ENCODE measurements at places on chromosomes 4 and X. TPM values are rescaled to one million over a fixed set of nuclear protein-coding genes. Genes with fewer than 3 reads are reported as not detected.
A peak's percentile ranks its signal among the peaks of the same experiment; 100 is the strongest.

Gene TMEM271
- not detected for total RNA-seq

DNA sequence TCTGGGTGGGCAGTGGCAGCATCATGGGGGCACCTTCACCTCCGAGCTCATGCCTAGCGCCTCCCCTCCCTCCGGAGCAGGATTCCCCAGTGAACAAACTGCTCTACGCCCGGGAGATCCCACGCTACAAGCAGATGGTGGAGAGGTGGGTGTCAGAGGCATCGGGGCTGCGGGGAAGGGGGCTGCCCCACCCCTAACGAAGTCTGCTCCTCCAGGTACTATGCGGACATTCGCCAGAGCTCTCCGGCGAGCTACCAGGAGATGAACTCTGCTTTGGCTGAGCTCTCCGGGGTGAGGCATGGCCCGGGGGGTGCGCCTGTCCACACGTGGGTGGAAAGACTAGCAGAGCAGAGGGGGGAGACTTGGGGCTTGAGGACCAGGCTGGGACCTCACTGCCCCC is 2.7 kb upstream of the SRPK3 start:
- H3K36me3 ChIP-seq, result no peaks in the 10 kb centered on the region
- H3K27me3 ChIP-seq, result peaks cover 7% of the 10 kb centered on the region
- no peaks in the 10 kb centered on the region for H3K4me1 ChIP-seq
- H3K4me3 ChIP-seq, result no peak overlapping the region

- no peak for DNase-seq
- peak overlapping the region; percentile 46 for H3K27ac ChIP-seq
- no peaks in the 10 kb centered on the region for H3K36me3 ChIP-seq
- H3K4me1 ChIP-seq, result no peaks in the 10 kb centered on the region
- no peaks in the 10 kb centered on the region for H3K27me3 ChIP-seq
Observed at GRCh38 chr4:147103403-147103946, 157.8 kb upstream of the TTC29 start.

- no peaks in the 10 kb centered on the region for H3K4me1 ChIP-seq
- no peak for DNase-seq
- H3K4me3 ChIP-seq, result no peak overlapping the region
- H3K27ac ChIP-seq, result no peak overlapping the region
- H3K36me3 ChIP-seq, result no peaks in the 10 kb centered on the region
Observed at GRCh38 chr4:169428376-169428775, 157.6 kb upstream of the SH3RF1 start.

- no peak for DNase-seq
- no peak overlapping the region for H3K4me3 ChIP-seq
- no peaks in the 10 kb centered on the region for H3K36me3 ChIP-seq
- no peaks in the 10 kb centered on the region for H3K4me1 ChIP-seq
Observed at GRCh38 chr4:55744369-55744768, 75.2 kb upstream of the EXOC1L start.

DNA sequence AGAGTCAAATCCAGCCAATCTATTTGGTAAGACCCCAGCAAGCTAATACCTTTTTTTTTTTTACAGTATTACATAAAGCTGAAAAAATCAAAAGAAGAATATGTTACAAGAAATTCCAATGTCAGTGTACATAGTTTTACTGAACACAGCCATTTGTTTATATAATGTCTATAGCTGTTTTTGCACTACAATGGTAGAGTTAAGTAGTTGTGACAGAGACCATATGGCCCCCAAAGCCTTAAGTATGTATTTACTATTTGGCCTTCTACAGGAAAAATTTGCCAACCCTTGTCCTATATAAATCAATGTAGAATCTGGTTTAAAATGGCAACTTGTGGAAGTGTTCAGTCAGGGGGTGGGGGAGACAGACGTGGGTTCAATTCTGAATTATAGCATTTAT is 60.7 kb downstream of the ANTXR2 start:
- H3K27me3 ChIP-seq, result no peaks in the 10 kb centered on the region
- peaks cover 10% of the 10 kb centered on the region for H3K36me3 ChIP-seq
- no peak overlapping the region for H3K4me3 ChIP-seq
- peaks cover 3% of the 10 kb centered on the region for H3K4me1 ChIP-seq
- DNase-seq, result no peak

DNA sequence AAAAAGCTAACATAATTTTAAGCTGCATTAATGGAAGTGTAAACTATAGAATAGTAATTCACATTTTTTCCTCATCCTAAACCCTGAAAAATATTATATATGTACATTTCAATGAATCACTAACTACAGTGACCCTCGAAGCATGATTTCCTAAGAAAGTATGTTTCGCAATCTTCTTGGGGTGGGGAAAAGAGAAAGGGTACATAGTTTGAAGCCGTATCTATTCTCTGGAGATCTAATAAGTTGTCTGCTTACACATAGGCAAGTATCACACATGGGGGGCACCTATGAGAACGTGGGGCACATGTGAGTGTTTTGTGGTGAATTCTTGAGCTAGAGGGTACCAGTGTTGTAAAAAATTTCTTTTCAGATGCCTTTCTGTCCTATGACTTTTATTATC is 71.2 kb downstream of the JADE1 start:
- no peaks in the 10 kb centered on the region for H3K4me1 ChIP-seq
- peaks cover 30% of the 10 kb centered on the region for H3K36me3 ChIP-seq
- H3K4me3 ChIP-seq, result no peak overlapping the region
- H3K27me3 ChIP-seq, result no peaks in the 10 kb centered on the region
- no peak for DNase-seq

DNA sequence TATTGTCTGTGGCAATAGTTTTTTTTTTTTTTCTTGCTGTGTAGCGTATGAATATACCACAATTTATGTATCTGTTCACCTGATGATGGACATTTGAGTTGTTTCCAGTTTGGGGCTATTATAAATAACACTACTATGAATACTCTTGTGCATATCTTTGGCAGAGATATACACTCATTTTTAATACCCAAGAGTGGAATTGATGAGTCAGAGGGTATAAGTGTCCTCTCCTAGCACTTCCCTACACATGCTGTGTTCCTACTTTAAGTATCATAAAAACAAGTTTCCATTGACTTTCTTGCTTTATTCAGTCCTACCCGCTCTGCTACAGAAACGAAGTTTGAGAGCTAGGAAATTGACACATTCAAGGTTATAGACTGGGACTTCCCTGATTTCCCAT is 39.8 kb downstream of the XIAP start:
- no peaks in the 10 kb centered on the region for H3K36me3 ChIP-seq
- H3K4me1 ChIP-seq, result no peaks in the 10 kb centered on the region
- H3K4me3 ChIP-seq, result no peak overlapping the region

Gene IL1RAPL1
- total RNA-seq, result not detected

Gene AFP
- total RNA-seq, result not detected

DNA sequence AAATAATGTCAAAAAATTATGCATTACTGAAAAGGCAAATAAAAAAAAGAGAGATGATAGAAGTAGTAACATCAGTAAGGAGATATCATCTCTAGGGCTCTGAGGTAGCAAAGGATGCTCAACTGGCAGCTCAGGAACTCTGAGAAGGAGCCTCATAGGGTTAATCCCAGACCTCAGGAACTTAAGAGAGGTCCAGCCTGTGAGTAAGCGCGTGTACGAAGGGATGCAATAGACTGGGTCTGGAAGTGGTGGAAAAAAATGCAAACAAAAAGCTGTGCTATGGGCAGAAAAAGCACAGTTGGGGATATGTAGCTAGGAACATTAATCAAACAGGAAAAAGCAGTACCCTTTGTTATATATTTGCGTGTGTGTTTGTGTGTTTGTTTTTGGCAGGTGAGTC is 282.0 kb downstream of the GALNTL6 start:
- no peaks in the 10 kb centered on the region for H3K27me3 ChIP-seq
- H3K4me1 ChIP-seq, result no peaks in the 10 kb centered on the region
- no peaks in the 10 kb centered on the region for H3K36me3 ChIP-seq
- H3K27ac ChIP-seq, result no peak overlapping the region
- DNase-seq, result no peak

Gene AWAT2
- total RNA-seq, result not detected

Gene RAB40A
- 0.51 TPM for total RNA-seq

DNA sequence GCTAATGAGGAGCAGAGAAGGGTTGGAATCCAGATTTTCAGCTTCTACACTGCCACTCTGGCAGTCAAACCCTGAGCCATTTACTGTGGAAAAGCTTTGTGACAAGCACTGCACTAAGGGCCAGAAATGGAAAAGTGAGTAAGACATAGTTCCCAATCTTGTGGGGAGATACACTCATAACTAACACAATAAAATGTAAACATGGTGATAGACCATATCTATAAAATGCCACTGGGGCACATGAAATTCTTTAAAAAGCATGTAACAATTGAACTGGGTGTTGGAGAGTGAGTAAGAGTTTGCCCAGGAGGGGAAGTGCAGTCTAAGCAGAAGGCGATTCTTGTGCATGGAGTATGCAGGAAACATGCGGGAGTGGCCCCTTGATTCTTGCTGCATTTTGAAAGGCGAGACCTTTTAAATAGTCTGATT is 32.0 kb upstream of the ANXA5 start:
- H3K27me3 ChIP-seq, result no peaks in the 10 kb centered on the region
- H3K4me3 ChIP-seq, result no peak overlapping the region
- H3K27ac ChIP-seq, result no peak overlapping the region
- DNase-seq, result no peak
- no peaks in the 10 kb centered on the region for H3K36me3 ChIP-seq

- H3K36me3 ChIP-seq, result peaks cover 13% of the 10 kb centered on the region
- H3K27ac ChIP-seq, result peak overlapping the region; percentile 71
- DNase-seq, result no peak
- H3K4me1 ChIP-seq, result no peaks in the 10 kb centered on the region
- H3K4me3 ChIP-seq, result no peak overlapping the region
Observed at GRCh38 chr4:109690690-109691410, 12.4 kb downstream of the CASP6 start.

DNA sequence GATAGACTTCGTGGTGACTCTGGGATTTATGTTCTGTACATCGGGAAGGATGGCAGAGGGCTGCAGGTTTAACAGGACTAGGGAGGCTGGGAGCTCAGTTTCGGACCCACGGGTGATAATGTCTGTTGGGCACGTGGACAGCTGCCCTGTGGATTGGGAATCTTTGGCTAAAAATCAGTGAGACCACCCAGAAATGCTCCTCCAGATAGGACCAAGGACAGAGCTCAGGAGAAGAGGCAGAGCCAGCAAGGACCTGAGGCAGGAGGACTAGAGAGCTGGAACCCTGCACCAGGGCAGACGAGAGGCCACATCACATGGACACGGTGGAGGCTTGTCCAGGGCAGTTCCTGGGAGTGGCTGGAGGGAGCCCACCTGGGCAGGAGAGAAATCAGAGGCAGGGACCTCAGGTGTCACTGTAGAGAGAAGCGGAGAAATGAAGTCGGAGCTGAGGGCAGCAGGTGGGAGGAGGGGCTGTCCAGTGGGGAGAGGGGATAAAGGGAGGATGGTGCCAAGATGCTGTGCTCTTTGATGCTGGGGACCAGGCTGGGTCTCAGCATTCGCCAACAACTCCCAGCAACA is 79.2 kb downstream of the CPZ start:
- no peak overlapping the region for H3K27ac ChIP-seq
- H3K4me3 ChIP-seq, result no peak overlapping the region

Gene CT83
- total RNA-seq, result not detected

Gene BEND4
- 8.3 TPM for total RNA-seq

GRCh38 chr4:22435652-22436051 is 80.2 kb downstream of the ADGRA3 start:
- no peak overlapping the region for H3K27ac ChIP-seq
- no peaks in the 10 kb centered on the region for H3K36me3 ChIP-seq
- DNase-seq, result no peak
- H3K4me3 ChIP-seq, result no peak overlapping the region
- H3K4me1 ChIP-seq, result no peaks in the 10 kb centered on the region
- H3K27me3 ChIP-seq, result no peaks in the 10 kb centered on the region

Gene SH3RF1
- 11.5 TPM for total RNA-seq

DNA sequence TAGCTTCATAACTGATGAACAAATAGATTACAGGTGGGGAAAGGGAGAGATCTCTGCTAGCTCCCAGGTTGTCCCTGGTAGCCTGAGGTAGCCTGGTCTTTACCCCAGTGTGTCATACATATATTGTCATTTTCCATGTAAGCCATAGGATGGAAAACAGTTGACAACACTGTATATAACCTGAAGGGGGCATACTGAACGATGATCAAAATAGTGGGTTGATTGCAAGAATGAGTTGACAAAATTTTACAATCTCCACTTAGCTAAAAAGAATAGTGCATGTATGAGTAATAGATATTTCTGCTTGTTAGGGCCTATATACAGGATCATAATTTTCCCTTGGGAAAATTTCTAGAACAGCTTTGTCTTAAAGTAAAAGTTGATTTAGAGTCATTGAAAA is 304.1 kb upstream of the HAND2 start:
- H3K4me3 ChIP-seq, result no peak overlapping the region
- no peak overlapping the region for H3K27ac ChIP-seq
- H3K4me1 ChIP-seq, result no peaks in the 10 kb centered on the region
- H3K27me3 ChIP-seq, result no peaks in the 10 kb centered on the region
- no peaks in the 10 kb centered on the region for H3K36me3 ChIP-seq
- DNase-seq, result no peak

DNA sequence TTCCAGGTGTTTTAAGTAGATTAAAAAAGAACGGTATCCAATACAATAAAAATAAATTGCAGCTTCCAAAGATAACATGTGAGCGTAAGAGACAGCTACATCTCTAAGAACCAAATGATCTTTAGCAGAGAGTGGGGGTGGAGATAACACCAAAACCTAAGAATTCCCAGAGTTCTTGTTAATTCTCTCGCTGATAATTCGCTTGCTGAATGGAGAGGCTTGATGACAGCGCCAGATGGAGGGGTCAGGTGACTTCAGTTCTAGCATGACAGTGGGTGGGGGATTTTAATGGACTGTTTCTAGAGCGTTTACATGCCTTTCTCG is 2.3 kb downstream of the CLCN4 start:
- H3K4me1 ChIP-seq, result peaks cover 13% of the 10 kb centered on the region
- no peaks in the 10 kb centered on the region for H3K36me3 ChIP-seq
- H3K27me3 ChIP-seq, result peaks cover 7% of the 10 kb centered on the region
- no peak for DNase-seq
- no peak overlapping the region for H3K4me3 ChIP-seq

DNA sequence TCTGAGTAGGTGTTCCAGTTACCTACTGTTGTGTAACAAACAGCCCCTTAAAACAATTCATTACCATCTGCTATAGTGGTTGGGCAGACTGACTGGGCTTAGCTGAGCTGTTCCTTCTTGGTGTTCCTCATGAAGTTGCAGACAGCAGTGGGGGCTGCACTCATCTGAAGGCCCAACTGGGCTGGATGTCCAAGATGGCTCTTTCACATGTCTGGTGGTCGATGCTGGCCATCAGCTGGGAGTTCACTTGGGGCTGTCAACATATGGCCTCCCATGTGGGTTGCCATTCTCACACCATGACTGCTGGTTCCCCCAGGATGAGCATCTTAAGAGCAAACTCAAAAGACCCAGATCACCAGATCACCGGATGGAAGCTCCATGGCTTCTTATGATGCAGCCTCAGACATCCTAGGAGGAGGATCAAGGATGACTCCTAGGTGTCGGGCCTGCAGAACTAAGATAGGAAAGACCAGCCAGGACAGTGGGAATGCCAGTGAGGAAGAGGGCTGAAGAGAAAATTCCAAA is 34.3 kb upstream of the PPP2R2C start:
- no peaks in the 10 kb centered on the region for H3K4me1 ChIP-seq
- H3K27ac ChIP-seq, result no peak overlapping the region
- no peaks in the 10 kb centered on the region for H3K27me3 ChIP-seq
- H3K4me3 ChIP-seq, result no peak overlapping the region
- no peaks in the 10 kb centered on the region for H3K36me3 ChIP-seq
- no peak for DNase-seq

Gene ARMCX2
- total RNA-seq, result 52.3 TPM

Gene HMX1
- not detected for total RNA-seq
